ENCODE measurements at places on chromosomes 1 and 21. TPM values are rescaled to one million over a fixed set of nuclear protein-coding genes. Genes with fewer than 3 reads are reported as not detected.

GRCh38 chr1:22238356-22239224, 95.7 kb upstream of the WNT4 start:
- no peak for DNase-seq

DNA sequence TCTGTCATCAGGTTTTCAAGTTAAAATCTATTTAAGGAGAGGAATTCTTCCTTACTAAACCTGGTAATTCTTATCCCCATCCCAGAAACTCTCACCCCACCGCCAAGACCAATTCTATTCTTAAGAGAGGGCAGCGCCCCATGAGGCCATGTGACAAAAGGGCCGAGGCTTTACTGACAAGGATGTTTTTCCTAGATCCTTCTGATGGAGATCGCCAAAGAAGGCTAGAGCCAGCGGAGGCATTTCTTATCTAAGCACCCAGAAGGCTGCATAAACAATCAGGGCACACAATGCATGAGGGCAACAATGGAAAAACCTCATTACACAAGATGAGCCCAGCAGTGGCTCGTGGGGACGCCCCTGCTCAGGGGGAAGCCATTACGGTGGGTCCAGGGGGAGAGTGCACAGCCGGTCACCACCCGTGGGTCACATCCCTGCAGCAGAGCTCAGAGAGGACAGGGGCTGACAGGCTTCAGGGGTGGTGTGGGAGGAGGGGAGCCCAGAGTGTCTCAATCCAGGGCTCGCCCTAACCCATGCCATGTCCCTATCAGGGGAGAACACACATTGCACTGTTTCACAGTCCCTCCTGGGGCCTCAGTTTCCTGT, 88.7 kb downstream of the ITPKB start:
- DNase-seq = no peak

GRCh38 chr1:96887501-96887900, 165.9 kb downstream of the PTBP2 start:
- DNase-seq = no peak

The MIXL1 gene
- 0.52 TPM for total RNA-seq

The FTCD gene
- total RNA-seq = 0.91 TPM

DNA sequence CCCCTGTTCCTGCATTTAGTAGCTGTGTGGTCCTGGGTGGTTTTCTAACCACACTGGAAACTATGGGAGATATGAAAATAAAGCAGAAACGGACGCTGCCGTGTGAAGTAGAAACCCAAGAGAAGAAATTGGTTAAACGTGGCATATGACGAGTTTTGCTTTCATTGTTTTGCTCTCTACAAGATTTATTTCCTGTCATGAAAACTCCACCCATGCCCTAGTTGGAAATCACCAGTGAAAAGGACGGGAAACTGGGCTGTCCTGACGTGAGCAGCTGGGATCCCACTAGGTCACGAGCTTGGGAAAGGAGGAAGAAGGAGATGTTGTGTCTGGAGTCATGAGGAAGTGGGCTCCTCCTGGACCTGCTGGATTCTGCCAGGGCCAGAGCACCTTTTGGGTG, 120.8 kb upstream of the GADD45A start:
- DNase-seq = peak; percentile 65

- peak; percentile 90 for DNase-seq
These were observed 10.9 kb upstream of the BOLA1 start for GRCh38 chr1:149888247-149888998.

DNA sequence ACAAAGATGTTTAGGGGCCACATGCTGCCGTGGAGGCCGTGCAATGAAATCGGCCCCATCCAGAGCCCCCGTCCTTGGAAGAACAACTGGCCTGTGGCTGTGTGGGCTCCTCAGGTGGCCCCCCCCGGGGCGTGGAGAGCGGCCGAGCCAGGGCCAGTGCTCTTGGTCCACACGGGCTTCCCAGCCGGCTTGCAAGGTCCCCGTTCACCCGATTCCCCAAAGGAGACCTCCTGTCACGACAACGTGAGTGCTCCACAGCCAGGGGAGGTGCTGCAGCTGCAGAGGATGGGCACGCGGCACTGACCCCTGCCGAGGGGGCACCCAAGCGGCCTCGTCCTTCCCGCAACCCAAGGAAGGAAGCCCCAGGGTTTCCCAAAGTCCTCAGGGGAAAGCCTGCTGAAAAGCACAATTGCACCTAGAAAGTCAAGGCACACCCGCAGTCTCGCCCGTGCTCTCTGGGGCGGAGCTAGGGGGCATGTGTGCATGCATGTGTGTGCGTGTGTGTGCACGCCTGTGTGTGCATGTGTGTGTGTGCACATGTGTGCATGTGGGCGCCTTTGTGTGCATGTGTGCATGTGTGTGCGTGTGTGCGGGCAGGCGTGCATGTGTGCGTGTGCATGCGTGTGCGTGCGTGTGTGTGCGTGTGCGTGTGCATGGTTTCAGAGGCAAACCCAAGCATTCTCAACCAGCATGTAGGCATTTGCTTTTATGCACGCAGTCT, 48.2 kb downstream of the SLX9 start:
- no peak for DNase-seq

The PLA2G2D gene
- total RNA-seq = not detected

DNA sequence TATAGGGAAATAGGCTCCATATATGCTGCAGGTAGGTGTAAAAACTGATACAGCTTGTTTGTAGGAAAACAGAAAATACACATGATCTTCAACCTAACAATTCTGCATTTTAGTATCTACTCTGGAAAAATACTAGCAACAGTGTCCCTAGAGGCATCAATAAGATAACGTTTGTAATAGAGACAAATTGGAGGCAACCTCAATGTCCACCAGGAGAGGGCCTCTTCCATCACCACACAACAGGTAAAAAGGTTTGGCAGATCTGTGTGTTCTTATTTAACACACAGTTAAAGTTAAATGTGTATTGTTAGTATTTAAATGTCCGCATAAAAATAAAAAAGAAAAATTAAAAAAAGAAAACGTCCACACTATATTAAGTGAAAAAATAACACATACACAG, 5.4 kb downstream of the EIF2D start:
- DNase-seq = no peak

The CGN gene
- 67.4 TPM for total RNA-seq

The CYP2J2 gene
- total RNA-seq = 20.4 TPM

DNA sequence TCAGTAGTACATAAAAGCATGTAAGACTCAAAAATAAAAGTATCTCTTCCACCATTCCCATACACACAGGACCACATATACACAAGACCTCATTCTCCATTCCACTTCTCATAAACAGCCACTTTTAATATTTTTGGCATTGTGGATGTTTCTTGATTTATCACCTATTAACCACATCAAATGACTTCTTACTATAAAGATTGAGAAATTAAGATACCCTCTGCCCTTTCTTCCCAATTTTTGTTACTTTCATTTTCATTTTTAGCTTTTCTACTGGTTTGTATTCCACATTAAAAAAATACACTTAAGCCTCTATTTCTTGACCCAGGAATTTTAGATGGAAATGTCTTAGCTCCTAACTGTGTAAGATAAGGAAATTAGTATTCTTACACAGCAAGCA, 22.8 kb downstream of the AKT3 start:
- DNase-seq = no peak

The ATG4C gene
- total RNA-seq = 6.5 TPM

- no peak for DNase-seq
These were observed 8.3 kb downstream of the IL24 start for GRCh38 chr1:206905295-206906164.

DNA sequence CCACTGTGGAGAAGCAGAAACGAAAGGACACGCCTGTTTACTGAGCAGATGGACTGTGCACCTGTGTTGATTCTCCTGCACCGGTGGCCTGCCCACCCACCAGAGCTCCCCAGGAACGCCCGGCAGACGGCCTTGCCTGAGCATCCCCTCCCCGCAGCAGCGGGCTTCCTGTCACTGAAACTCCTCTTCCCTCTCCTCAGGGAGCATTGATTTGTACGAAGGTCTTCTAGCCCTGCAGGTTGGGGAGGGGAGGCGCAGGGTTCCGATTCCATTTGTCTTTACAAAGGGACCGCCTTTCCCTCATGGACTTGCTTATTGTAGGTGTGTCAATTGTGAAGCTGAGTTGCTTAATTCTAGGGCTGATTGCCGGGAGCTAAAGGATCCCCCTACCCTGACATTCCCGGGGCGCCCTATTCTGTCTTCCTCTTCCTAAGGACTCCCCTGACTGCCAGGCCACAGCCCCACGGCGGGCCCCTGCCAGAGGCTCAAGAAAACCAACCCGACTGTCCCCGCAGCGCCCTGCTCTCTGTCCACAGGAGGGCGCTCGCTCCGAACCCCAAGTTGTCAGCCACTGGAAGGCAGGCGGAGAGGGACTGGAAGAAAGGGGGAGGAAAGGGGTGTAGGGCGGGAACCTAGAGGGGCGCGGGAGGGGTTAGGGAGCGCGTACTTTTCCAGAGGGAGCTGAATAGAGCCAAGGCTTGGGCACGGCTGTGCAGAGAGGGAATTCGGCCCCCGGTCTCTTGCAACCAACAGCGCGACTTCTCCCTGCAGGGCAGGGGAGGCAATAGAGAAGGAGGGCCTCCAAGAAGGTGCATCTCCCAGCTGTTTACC, 2.8 kb downstream of the S100A6 start:
- DNase-seq = peak; percentile 93

GRCh38 chr21:21084179-21084578, 86.0 kb downstream of the NCAM2 start:
- no peak for DNase-seq

GRCh38 chr1:40316595-40317393, at the start of gene COL9A2:
TSS of gene COL9A2 (minus strand) at chr1:40317286. CDS start at chr1:40317197, 89 bp downstream.
- DNase-seq = no peak

- DNase-seq = no peak
These were observed 169.1 kb upstream of the EDN2 start for GRCh38 chr1:41653574-41653973.

GRCh38 chr1:30407865-30408580, 315.4 kb downstream of the MATN1 start:
- peak; percentile 23 for DNase-seq

The C1orf232 gene
- not detected for total RNA-seq

The SON gene
- 390 TPM for total RNA-seq

GRCh38 chr21:45316871-45317397, 29.2 kb upstream of the POFUT2 start:
- no peak for DNase-seq

DNA sequence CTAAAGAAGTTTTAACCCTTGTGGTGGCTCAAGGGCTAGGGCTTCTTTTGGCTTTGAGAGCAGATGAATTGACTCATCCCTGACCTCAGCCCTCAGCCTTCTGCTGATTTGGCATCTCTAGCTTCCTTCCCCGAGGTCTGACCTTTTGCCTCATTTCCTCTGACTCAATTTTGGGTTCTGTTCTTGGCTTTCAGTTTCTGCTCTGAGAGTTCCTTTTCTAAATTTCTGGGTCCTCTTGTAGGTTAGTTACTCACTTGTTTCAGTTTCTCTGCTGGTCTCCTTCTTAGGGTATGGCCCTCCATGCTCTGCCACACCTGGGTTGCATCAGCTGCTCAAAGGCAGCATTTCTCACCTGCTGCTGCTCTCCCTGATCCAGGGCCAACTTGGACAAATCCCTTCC, 19.4 kb downstream of the PDE4B start:
- DNase-seq = no peak

DNA sequence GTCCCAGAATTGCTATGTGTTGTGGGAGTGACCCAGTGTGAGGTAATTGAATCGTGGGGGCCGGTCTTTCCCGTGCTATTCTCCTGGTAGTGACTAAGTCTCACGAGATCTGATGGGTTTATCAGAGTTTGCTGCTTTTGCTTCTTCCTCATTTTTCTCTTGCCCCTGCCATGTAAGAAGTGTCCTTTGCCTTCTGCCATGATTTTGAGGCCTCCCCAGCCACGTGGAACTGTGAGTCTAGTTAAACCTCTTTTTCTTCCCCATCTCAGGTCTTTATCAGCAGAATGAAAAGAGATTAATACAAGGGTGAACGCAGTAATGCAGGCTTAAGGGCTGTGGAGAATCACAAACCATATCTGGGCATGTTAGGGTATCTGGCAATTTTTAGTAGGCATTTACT, 624.0 kb downstream of the USP25 start:
- no peak for DNase-seq

- peak; percentile 41 for DNase-seq
These were observed 10.4 kb downstream of the C1orf226 start for GRCh38 chr1:162391790-162392563.

The FAM229A gene
- total RNA-seq = 5.5 TPM

GRCh38 chr1:186681801-186682200, 1.6 kb upstream of the PTGS2 start:
- DNase-seq = no peak

The ZNF670 gene
- 4.2 TPM for total RNA-seq

The RCSD1 gene
- total RNA-seq = 8.7 TPM

The LHX8 gene
- total RNA-seq = 0.21 TPM

The FCMR gene
- 17.1 TPM for total RNA-seq

The PTGER3 gene
- 6.0 TPM for total RNA-seq

- DNase-seq = no peak
These were observed 345.1 kb upstream of the SNX7 start for GRCh38 chr1:98316286-98316905.

The CCT8 gene
- 121 TPM for total RNA-seq

The CDA gene
- 3.5 TPM for total RNA-seq

- peak; percentile 43 for DNase-seq
These were observed 32.9 kb downstream of the JAK1 start for GRCh38 chr1:64933296-64934070.

The GPR37L1 gene
- 0.10 TPM for total RNA-seq

The ADAMTS5 gene
- 10.3 TPM for total RNA-seq

DNA sequence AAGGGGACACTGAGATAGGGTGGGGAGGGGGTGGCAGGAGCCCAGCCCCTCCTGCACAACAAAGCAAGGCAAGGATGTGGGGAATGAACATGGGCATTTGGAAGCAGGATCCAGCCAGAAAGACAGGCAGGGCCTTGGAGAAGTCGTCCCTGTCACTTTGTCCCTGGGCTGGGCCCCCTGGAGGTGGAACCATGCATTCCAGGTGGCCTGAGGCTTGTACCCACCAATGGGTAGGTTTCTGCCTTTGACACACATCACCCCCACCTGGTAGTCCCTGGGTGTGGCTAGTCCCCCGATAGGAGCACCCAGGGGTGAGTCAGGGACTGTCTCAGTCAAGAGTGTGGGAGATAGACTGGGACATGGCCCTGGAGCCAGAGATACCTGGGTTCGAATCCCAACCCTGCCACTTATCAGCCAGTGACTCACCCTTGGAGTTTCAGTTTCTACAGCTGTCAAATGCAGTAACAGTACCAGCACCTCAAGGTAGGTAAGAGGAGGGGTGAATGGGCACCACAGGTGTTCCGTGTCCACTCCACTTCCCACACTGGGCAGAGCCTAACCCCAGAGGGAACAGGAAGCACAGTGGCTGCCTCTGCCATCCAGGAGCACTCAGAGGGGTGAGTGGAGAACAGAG, 10.0 kb downstream of the PLA2G2D start:
- DNase-seq = no peak

The TMEM51 gene
- 38.8 TPM for total RNA-seq

- no peak for DNase-seq
These were observed 209.6 kb downstream of the NUF2 start for GRCh38 chr1:163531345-163531744.

- no peak for DNase-seq
These were observed 45.4 kb downstream of the C1orf185 start for GRCh38 chr1:51147394-51147793.

GRCh38 chr1:150441121-150441520, 46.1 kb upstream of the TARS2 start:
- no peak for DNase-seq

DNA sequence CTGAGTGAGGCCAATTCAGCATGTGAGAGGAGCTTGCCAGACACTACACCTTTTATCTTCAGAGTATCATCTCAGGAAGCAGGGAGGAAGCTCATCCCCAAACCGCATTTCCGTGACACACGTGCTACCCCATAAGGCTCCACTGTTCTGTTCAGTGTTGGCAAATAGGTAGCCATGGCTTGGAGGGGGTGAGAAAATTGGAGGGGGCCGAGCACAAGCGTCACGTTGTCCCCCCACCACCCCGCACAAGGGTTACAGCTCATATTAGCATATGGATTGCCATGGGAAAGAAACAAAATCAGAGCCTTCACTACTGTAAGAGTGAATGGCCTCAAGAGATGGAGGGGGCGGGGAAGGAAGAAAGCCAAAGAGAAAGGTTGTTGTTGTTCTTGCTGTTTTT, 46.7 kb downstream of the OLIG1 start:
- no peak for DNase-seq
